Ovary (tissue), 10 donors: ENCODE measurements at places on chromosomes 3 and 15. TPM values are rescaled to one million over a fixed set of nuclear protein-coding genes. Genes with fewer than 3 reads are reported as not detected.

GRCh38 chr15:33215941-33216872, 21.7 kb upstream of the FMN1 start:
- DNase-seq, result no peak

DNA sequence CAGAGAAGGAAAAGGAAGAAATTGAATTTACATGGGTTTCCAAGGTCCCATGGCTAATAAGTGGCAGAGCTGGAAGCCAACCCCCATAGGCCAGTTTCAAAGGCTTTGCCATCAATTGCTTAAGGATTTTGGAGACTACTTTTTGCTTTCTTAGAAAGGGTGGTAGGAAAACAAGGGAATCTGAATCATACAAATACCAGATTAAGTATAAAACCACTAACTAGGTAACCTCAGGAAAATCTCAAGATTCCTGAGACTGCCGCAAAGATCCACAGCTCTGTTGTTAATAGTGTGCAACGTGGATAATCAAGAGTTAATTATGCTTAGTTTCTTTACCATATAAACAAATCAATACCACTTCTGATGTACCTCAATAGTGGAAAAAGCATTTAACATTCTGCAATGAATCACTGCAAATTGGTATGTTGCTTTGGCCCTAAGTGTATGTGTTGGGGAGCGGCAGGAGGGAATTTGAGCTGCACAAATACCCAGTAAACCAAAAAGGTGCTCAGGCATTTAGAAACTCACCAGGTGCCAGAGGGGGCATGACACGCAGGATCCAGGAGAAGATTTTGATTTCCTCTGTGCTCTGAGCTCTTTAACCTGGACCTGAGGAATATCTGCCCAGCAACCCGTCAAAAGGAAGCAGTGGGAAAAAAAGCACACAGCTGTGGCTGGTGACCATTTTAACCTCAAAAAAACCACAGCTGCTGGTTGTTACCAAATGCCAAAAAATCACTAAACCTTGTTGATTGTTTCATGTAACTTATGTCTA, 22.0 kb downstream of the AADAC start:
- DNase-seq, result no peak

DNA sequence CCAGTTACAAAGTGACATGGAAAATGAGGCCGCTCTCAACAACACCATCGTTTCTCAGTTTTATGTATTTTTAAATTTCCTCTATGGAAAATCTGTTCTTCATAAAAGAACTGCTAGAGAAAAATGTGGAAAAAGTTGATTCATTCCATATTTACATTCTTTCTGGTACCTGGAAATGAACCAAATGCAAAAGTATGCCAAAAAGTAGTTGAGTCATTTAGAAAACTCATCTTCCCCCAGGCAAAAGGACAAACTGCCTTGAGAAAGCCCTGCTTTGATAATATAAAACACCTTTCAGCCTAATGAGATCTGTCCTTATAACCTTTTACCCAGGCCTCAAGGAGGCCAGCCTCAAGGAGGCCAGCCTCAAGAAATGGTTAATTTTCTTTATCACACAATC, 283.0 kb upstream of the VEPH1 start:
- DNase-seq, result no peak

SPRED1 gene
- 18.9 TPM for polyA plus RNA-seq

- peak; percentile 48 for DNase-seq
Measured at GRCh38 chr3:27666708-27667107, 55.4 kb downstream of the EOMES start.

DAPK2 gene
- polyA plus RNA-seq, result 2.7 TPM

XCR1 gene
- 0.04 TPM for polyA plus RNA-seq

BOC gene
- polyA plus RNA-seq, result 34.2 TPM

GRCh38 chr3:141106842-141107241, 55.7 kb downstream of the SPSB4 start:
- DNase-seq, result no peak

DPPA2 gene
- polyA plus RNA-seq, result not detected

ZNF774 gene
- 1.0 TPM for polyA plus RNA-seq

- DNase-seq, result no peak
Measured at GRCh38 chr15:39286706-39287105, 294.2 kb upstream of the THBS1 start.

- DNase-seq, result no peak
Measured at GRCh38 chr3:151766454-151766853, 32.7 kb downstream of the AADACL2 start.

DNA sequence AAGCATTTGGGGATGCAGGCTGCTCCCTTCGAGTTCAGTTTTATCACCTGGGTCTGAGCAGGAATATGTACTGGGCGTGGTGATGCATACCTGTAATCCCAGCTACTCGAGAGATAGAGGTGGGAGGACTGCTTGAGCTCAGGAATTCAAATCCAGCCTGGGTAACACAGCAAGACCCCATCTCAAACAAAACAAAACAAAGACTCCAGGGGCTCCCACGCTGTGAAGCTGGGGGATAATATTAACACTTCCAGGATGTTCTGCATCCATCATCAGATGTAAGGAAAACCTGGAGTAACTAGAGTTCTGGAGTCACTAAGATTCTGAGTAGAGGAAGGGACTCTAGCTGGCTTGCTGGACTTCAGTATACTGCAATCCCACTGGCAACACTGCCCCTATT, 40.6 kb downstream of the LYZL4 start:
- DNase-seq, result no peak

DNA sequence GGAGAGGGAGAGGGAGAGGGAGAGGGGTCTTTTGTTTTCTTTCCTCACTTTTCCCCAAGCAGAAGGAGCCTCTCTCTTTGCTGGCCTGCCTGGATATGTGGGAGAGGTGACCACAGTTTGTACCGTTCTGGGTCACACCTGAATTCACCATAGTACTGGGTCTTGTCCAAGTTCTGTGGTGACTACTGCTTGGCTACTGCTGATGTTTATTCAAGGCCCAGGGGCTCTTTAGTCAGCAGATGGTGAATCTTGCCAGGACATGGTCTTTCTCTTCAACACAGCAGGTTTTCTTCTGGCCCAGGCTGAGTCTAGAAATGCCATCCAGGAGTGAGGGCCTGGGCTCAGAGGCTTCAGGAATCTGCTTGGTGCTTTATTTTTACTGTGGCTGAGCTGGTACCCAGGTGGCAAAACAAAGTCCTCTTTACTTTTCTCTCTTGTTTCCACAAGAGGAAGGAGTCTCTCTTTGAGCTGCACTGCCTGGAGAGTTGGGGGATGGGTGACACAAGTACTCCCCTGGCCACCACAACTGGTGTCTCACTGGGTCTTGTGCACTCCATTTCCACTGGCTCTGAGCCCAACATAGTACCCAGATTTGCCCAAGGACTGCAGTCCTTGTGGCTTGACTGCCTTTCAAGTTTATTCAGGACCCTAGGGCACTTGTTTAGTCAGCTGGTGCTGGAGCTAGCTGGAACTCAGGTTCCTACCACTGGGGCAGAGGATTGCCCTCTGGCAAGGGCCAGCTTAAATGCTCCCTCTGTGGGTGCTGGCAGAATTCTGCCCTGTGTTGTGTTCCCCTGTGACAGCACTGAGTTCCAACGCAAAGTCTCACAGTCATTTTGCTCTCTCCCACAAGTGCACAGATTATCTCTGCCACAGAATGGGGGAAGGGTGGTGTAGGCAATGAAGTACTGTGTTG, 16.8 kb upstream of the CCNDBP1 start:
- no peak for DNase-seq

KLF15 gene
- polyA plus RNA-seq, result 13.4 TPM

ZNF502 gene
- 4.1 TPM for polyA plus RNA-seq

- no peak for DNase-seq
Measured at GRCh38 chr3:89311581-89311980, 204.2 kb downstream of the EPHA3 start.

IL17RD gene
- 10.7 TPM for polyA plus RNA-seq

- no peak for DNase-seq
Measured at GRCh38 chr3:14143271-14144225, 18.7 kb downstream of the TMEM43 start.

DNA sequence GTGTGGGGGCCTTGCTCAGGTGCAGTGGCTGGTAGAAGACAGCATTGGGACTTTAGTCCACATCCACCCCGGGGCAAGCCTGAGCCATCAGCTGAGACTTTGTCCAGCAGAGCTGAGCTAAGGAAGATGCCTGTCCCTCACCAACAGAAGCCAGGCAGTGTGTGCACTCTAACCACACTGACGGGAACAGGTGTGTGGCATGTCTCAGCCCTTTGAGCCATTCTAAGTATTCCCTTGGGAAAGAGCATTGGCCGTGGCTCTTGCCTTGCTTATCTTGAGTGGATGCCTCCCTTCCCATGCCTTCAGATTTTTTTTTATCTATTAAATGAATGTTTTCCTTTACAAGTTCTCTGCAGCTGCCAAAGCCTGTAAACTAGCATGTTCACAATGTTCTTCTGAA, 3.5 kb downstream of the GABRA5 start:
- DNase-seq, result no peak

GRCh38 chr3:127276396-127276795, 11.4 kb downstream of the PRR20G start:
- no peak for DNase-seq

GRCh38 chr3:196661400-196661799, 21.9 kb downstream of the NRROS start:
- DNase-seq, result no peak

DNA sequence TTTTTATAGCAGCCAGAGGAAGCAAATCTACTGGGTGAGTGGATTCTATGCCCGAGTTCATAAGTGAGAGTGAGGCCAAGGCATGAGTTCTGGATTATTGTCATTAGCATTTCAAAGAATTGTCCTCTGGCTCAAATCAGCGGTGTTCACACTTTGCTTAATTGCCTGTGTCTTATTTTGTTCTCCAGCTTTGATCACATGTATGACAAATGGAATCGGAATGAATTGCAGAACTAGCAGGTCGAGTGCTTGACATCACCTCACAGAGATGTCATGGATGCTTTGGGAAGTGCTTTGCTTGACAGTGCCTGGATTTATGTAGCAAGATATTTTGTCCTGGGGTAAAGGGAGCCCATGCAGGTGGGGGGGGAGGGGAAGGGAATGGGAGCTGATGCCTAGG, 68.0 kb downstream of the SH3GL3 start:
- no peak for DNase-seq

DNA sequence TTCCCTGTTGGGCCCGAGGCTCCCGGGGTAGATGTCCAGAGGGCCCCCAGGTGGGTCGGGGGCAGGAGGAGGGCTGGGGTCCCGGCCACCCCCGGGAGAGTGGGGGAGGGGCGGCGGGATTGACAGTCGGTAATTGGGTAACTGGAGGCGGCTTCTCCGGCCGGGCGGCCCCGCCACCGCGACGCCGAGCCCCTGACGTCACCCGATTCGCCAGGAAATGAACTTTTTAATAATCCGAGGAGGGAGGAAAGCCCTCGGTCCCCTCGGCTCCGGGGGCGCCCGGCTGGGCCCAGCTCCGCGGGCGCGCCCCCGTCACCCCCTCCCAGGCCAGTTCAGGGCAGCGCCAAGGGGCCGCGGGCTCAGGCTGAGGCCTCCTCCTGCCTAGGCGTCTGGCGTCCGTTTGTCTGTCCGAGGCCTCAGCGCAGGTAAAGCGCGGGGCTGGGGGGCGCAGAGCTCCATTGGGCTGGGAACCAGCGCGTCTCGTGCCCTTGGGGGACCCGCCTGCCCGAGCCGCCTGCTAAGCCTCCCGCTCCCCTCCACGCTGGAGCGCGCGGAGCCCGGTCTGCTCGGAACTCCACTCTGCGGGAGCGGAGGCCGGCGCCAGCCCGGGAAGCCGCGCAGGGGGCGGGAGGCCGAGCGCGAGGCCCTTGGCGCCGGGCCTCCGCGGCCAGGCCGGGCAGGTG, 3.9 kb downstream of the GATA2 start:
- peak; percentile 42 for DNase-seq

- no peak for DNase-seq
Measured at GRCh38 chr3:180420804-180421203, 181.2 kb upstream of the TTC14 start.

GLDN gene
- 10.3 TPM for polyA plus RNA-seq

DNA sequence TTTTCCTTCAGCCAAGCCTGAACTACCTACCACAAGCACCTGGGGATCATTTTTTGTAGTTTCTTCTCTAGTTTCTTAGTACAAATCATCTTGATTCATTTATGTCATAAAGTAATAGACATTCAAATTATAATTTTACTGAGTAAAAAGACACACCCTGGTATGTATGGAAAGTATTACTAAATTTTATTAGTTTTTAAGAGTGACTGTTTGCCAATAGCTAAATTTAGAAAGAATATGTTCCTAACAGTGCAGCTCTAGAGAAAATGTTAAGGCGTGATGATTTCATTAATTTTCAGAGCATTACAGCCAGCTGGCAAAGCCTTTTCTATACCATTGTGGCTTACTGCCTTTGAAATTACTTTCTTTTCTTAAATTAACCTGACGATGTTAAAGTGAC, 612.0 kb upstream of the KCNMB2 start:
- no peak for DNase-seq

- no peak for DNase-seq
Measured at GRCh38 chr3:140752499-140752898, 74.6 kb downstream of the TRIM42 start.

GRCh38 chr3:119794971-119795612, 13.2 kb downstream of the NR1I2 start:
- DNase-seq, result no peak

DNA sequence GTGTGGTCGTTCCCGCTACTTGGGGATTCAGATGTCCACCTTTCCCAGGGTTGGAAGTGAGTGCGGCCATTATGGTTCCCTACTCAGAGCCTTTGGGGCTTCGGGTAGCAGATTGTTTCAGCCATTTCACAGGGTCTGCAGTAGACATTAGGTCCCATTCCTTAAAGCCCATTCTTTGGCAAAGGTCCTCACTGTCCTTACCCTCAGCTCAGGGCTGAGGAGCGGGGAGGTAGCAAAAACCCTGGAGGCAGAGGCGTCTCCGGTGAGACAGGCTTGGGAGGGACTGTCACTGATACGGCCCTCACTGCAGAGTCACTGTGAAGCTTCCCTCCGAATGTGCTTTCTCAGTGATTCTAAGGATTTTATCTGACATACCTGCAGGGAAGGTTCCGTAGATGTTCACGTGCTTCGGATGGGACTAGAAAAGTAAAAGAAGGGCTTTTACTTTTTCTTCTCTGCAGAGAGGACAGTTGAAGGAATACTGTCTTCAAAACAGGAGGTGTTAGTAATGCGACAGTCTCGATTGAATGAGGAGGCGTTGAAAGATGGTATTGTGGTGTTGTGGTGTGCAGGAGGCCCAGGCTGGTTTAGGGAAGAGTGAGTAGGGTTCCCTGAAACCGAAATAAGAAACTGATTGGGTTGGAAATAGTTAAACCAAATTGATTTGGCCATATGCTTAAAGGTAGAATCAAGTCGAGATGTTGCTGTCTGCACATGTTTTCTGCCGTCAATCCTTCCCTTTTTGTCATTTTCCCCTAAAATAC, 630 bp downstream of the ATP6V1A start:
- no peak for DNase-seq

DNA sequence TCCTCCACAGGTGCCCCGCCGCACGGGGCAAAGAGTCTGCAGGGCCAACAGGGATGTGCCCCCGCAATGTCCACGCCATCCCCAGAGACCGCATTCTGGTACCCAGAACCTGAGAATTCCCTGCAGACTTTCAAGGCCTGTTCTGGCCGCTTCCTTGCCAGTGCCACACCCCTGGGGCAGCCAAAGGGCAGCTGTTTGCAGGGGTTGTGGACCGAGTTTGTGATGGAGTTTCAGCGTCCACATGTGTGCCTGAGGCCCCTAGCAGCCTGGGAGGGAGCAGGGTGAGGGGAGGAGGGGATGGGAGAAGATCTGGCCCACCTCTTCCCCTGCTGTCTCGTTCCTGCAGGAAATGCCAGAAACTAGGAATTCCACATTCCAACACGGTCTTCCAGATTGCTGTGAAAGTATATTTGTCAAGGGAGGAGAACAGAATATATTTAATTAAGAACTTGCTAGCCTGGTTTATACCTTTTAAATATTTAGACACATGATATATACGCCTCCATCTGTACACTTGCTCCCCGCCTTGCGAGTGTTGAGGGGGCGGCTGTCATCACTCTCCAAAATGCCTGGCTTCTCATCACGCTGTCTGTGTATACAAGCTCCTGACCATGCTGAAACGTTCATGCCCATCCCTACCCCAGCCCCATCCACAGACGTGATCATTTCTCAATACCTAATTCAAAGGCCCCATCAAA, 31.1 kb upstream of the RASA2 start:
- DNase-seq, result no peak
